Activated CD4-positive, alpha-beta T cell treated with anti-CD3 and anti-CD28 coated beads, Interleukin-2, amount 50 U/mL, for 16 hours (primary cell): ENCODE measurements at places on chromosomes 2 and 18.
A peak's percentile ranks its signal among the peaks of the same experiment; 100 is the strongest.

- DNase-seq = peak; percentile 44
Measured at GRCh38 chr2:29114946-29115609, at the start of gene CLIP4. Gene CLIP4 (plus strand): TSS chr2:29115415. CDS start chr2:29121389, 5,974 bp downstream.

DNA sequence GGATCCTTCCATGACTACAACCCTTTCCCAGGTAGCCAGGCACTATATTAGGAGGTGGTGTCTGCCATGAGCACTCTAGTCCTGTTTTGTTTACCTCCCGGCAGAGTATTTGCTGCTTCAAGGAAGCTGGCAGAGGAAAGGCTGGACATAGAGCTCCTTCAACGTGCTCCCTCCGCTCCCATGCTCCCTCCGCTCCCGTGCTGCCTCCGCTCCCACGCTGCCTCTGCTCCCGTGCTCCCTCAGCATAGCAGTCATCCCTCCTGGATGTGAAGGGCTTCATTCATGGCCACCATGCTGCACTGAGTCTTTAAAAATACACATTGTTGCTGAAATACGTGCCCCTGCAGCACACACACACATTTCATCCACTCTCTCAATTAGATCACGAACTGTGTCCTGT, 181.9 kb upstream of the MYT1L start:
- no peak for DNase-seq

DNA sequence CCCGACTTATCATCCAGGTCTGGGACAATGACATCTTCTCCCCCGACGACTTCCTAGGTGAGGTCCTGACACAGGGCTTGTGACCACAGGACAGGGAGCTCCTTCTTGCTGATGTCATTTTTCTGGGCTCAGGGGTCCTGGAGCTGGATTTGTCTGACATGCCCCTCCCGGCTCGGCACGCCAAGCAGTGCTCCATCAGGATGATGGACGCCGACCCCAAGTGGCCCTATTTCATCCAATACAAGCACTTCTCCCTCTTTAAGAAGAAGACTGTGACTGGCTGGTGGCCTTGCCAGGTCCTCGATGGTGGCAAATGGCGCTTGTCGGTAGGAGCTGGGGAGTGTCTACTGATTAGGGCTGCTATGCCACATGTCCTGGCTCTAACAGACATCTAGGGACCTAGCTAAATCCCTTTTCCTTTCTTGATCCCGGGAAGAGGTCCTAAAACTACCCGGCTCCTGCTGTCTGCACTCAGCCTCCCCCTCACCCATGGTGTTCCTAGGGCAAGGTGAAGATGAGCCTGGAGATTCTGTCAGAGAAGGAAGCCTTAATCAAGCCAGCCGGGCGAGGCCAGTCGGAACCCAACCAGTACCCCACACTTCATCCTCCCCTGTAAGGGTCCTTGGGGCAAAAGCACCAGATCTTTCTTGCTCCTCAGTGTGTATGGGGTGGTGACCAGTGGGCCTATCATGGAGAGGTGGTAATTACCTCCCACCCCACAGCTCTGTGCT, 36.7 kb downstream of the LMAN2L start:
- no peak for DNase-seq

- DNase-seq = no peak
Measured at GRCh38 chr18:46448347-46448746, 208.7 kb downstream of the LOXHD1 start.

- DNase-seq = no peak
Measured at GRCh38 chr2:20542746-20543468, 96.0 kb downstream of the RHOB start.
